ENCODE measurements at places on chromosomes 1 and 21.

GRCh38 chr1:99441299-99442095 is 177.2 kb downstream of the PLPPR4 start:
- no peak for DNase-seq

DNA sequence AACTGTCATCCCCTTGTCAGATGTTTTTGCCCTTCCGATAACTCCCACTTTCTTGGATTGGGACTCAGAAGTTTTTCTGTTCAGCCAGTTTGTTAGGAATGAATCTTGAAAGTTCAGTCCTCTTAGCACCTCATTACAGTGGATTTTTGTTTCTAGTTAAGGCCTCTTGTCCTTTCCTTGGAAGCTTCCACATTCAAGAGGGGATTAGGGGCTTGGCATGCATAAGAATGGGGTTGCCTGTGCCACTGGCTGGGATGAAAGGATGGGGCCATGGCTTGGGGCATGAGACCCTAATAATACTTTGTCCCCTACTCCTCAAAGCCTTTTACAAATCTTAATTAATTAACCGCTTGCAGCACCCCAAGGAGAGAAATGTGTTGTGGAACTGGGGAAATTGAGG is 2.4 kb upstream of the DHDDS start:
- DNase-seq: no peak

GRCh38 chr1:31640964-31641363 is 3.7 kb downstream of the PEF1 start:
- no peak for DNase-seq

DNA sequence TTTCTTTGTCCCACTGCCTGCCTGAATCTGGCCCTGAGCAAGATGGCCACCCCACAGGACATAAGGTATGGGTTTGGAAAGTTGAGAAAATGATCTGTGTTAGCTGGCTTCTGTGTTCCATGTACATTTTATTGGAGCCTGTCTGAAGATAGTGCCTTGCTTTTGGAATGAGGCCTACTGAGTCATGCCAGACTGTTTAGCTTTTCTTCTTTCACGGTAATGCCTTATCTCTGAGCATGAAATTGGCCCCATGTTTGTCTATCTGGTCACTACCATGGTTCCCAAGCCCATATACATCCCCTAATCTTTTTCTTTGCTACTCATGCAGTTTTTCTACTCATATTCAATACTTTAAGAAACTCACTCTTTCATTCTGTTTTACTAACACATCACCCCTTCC is 85.1 kb upstream of the LMO4 start:
- no peak for DNase-seq

DNA sequence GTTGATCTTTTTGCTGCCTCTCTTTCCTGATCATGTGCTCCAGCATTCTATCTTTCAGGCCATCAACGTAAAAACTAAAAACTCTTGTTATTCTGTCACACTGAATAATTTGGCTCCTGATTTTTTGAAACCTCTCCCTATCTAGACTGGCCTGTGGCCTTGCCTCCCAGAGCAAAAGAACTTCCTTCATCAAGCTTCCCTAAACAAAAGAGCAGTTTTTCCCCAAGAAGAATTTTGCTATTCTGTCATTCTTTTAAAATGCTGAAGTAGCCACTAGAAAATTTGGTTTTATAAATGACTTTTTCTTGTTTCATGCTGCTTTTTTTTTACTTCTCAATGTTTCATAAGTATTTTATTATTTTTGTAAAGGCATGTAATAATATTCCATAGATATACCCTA is 37.1 kb upstream of the CR2 start:
- DNase-seq: no peak

GRCh38 chr1:84969489-84970250 is 27.2 kb downstream of the MCOLN2 start:
- DNase-seq: no peak

DNA sequence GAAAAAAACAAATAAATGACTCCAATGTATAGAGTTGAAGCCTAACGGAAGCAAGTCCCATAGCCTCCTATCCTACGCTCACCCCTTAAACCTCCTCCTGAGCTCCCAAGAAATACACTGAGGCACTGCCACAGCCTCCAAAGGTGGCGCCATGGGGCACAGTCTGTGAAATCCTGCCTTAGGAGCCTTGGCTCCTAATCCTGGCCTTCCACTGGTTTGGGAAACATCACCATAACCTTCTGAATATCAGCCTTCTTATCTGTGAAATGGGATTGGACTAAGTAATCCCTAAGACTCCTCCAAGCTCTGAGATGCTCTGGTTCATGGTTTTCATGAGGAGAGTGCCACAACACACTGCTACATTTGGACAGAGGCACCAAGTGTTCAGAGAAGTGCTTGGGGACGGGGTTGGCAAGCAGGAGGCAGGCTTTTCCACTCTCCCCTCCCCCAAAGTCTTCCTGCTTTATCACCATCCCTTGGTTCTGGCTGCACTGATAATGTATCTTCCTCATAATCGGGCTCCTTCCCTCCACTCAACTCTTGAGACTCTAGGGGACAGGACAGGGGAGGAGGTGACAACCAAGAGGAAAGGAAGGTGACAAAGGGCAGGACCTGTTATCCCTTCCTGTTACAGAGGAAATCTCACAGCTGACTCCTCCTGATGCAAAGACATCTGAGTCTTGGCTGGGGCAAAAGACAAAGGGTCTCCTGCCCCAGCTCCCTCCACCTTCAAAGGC is 2.7 kb downstream of the SLAMF7 start:
- no peak for DNase-seq

DNA sequence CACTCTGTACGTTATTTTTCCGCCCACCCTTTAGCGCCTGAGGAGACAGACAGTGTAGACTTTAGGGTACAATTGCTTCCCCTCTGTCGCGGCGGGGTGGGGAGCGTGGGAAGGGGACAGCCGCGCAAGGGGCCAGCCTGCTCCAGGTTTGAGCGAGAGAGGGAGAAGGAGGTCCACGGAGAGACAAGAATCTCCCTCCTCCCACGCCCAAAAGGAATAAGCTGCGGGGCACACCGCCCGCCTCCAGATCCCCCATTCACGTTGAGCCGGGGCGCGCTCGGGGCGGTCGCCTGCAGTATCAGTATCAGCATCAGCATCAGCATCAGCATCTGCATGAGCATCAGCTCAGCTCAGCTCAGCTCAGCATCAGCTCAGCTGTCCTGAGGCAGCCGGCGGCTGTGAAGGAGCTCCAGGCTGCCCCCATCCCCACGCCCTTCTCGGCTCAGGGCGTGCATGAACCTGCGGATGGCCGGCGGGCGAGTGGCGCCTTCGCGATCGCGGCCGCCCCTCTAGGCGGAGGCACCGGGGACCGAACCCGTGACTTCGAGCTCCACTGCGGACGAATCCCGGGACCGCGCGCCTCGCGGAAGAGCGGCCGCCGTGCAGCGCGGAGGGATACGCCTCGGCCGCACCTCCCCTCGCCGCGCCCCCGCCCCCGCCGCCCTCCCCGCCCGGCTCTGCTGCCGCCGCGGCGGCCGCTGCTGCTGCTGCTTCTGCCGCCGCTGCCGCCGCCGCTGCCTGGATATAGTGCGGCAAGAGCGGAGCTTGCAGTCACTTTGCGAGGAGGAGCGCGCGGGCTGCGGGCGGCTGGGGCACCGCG is at the start of gene NCAM2:
Gene NCAM2, plus strand, starts transcription at position 774 of the 820 bp plus-strand sequence.
- DNase-seq: peak; percentile 49

DNA sequence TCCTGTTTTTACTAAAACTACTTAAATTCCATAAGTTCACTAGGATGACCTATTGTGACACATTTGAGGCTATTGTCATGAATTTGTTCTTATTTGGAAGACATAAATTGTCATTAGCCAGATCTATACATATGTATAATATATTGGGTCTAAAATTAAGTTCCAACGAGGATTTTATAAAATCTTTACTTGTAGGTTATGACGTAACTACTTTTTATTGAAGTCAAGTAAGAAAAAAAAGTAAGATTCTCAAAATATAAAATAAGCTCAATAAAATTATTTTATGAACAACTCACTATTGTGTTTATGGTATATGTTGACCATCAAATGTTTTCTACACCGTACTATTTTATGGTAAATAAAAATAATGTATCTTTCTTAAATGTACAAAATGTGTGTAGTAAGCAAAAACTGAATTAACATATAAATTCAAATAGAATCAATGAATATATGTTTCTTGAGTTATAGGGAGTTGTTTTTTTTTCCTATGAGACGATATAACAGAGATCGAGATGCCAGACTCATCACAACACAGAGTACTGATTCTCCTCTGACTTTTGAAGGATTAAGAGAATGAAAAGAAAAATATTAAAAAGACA is 64.1 kb downstream of the NEGR1 start:
- DNase-seq: no peak

- DNase-seq: no peak
Observed at GRCh38 chr1:6141592-6141991, 38.5 kb downstream of the CHD5 start.

- DNase-seq: no peak
Observed at GRCh38 chr1:157114183-157115121, 14.8 kb upstream of the ETV3L start.

DNA sequence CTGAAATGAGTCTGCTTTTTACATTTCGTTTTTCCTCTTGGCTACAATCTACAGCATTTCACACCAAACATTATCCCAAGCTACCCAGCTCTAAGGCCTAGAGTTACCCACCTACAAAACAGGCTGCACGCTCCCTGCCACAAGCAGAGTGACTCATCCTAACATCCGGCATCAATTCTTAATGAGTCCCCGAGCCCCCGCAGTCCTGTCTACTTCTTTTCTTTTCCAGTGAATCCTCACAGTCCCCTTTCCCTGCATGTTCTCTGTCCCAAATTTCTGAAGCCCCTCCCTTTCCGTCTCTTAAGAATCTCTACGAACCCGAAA is 650 bp downstream of the PCNX2 start:
- peak; percentile 51 for DNase-seq

GRCh38 chr1:178536329-178536728 is 23.4 kb downstream of the TEX35 start:
- DNase-seq: no peak

DNA sequence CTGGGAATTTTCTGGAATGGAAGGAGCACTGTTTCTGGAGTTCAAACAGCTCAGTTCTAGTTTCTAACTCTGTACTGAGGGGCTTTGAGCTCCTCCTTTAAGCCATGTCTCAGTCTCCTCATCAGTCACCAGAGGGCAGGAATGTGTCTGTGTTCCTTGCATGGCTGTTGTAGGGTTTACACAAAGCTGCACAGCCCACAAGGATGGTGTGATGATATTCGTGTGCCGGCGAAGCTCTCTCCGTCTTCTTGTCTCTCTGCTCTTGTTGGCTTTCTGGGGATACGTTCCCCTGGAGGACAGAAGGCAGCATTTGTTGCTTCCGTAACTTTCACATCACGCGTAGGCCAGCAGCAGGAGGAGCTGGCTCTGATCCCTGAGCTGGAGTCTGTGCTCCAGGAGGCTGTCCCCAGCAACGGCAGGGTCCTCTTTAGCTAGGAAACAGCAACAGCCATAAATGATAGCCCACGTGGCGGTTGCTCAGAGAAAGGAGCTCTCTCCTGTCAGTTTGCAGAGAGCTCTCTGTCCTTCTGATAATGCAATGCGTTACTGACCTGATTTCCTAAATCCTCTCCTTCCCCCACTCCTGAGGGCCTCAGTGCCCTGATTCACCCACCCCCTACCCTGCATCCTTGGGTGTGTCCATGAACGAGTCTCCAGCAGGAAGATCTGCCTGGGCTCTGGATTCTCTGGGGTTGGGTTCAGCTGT is 189.2 kb upstream of the VAMP3 start:
- DNase-seq: no peak

DNA sequence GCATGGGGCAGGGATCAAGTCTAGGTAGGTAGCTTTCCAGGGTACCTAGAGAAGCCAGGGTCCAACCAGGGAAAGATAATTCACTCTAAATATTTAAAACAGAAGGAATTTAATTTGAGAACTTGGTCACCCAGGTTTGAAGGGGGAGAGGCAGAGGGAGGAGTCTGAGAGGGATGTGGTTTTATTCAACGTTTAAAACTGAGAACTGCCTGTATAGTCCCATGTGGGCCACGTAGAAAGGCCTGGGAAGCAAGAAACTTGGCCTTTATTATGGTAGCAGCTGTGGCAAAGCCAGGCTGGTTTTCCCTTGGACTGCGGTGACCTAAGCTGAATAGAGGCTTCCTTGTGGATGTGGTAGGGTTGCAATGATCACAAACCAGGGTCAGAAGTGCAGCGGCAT is 42.0 kb upstream of the DUSP10 start:
- DNase-seq: no peak

GRCh38 chr1:60425528-60425927 is 352.0 kb upstream of the C1orf87 start:
- DNase-seq: no peak

- no peak for DNase-seq
Observed at GRCh38 chr1:112793631-112794565, 78.8 kb upstream of the PPM1J start.

GRCh38 chr1:94713472-94714141 is 106.5 kb upstream of the SLC44A3 start:
- DNase-seq: no peak

DNA sequence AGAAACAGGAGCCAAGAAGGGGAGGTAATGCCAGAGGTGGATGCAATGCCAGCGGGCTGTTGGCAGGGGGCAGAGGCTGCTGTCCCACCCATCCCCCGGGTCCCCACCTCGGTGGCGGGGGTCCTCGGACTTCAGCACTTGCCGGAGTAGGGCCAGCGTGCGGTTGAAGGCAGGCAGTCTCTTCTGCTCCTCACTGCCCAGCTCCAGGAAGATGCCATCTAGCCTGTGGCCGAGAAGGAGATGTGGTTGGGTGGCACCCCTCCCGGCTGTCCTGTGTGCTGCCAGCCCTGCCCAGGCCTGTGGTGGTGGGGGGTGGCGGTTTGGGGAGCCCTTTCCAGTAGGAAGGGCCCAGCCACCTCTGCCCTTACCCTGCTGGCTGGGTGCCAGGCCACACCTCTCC is 13.5 kb downstream of the TTC22 start:
- no peak for DNase-seq

- no peak for DNase-seq
Observed at GRCh38 chr21:44844256-44844655, 26.4 kb upstream of the SUMO3 start.

- no peak for DNase-seq
Observed at GRCh38 chr21:31124010-31124409, 85.7 kb upstream of the KRTAP19-8 start.

- DNase-seq: no peak
Observed at GRCh38 chr1:219833214-219833815, 95.0 kb downstream of the SLC30A10 start.

- no peak for DNase-seq
Observed at GRCh38 chr1:98179151-98179773, 258.4 kb upstream of the DPYD start.

- DNase-seq: no peak
Observed at GRCh38 chr1:201740086-201740541, 88.8 kb upstream of the IPO9 start.

DNA sequence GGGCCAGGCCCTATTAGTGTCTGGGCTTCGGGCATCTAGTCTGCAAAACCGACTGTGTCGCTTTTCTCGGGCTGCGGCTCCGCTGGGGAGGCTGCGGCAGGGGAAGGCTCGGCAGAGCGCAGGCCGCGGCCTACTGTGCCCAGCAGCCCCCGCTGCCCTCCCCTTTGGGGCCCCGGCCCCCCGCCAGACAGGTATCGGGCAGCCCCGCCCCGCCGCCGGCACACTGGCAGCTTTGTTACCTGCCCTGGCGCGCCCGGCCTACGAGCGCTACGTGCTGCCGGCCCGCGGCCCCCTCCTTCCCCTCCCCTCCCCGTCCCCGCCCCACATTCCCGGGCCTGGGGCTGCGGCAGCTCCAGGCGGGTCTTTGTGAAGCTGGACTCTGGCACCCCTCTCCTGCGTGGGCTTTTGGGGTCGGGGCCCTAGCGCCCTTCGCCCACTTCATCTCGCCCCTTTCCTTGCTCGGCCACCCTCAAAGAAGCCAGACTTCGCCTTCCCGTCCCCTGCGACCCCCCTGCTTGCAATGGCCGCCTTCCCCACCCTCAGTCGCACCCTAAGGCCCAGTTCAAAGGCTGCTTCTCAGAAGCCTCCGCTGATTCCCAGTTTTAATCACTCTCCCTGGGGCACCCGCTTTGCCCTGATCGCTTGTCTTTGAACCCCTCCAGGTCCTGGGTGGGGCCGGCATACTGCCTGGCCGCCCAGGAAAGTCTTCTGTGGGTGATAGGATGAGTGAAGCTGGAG is 48.9 kb upstream of the SLC2A1 start:
- no peak for DNase-seq
